ENCODE measurements at places on chromosomes 1 and 21.

DNA sequence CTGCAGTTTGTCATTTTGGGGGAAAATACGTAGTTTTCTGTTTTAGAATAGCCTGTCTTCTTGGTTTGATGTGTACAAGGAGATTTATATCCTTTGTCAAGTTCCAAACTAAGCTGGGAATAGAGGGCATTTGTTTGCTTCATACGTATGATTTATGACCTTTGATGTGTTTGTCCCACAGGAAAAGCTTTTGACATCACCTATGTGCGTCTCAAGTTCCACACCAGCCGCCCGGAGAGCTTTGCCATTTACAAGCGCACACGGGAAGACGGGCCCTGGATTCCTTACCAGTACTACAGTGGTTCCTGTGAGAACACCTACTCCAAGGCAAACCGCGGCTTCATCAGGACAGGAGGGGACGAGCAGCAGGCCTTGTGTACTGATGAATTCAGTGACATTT lies 79.9 kb downstream of the LAMC1 start:
- DNase-seq = no peak

GRCh38 chr1:234745276-234745675 lies 135.3 kb upstream of the IRF2BP2 start:
- no peak for DNase-seq

DNA sequence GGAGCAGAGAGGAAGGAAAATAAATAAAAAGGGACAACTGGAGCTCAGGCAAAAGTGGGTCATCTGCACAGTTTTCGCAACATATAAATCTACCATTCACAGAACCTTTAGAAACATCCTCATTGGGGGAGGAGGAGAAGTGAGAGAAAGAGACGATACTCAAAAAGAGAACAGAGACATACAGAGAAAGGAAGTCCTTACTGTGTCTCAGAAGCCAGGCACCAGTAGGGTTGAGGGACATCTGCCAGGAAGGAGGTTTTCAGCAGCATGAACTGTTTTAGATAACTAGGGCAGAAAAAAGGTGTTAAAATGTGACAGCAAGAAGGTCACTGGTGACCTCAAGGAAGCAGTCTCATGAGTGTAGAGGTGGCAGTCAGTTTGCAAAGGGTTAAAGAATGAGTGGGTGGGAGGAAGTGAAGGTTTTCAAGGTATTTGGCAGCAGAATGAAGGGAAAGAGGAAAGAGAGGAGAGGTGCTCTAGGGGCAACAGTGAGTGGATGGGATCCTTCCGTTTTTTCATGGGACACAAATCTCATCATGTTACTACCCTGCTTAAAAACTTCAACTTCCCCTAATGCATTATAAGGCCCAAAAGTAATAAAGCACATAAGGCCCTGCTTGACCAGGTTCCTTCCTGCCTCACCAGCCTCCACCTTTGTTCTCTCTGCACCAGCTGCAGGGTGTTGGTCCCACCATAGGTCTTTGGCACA lies 9.5 kb downstream of the JAK1 start:
- DNase-seq = peak; percentile 91

GRCh38 chr1:153478692-153479618 lies 18.5 kb upstream of the S100A7 start:
- DNase-seq = no peak

DNA sequence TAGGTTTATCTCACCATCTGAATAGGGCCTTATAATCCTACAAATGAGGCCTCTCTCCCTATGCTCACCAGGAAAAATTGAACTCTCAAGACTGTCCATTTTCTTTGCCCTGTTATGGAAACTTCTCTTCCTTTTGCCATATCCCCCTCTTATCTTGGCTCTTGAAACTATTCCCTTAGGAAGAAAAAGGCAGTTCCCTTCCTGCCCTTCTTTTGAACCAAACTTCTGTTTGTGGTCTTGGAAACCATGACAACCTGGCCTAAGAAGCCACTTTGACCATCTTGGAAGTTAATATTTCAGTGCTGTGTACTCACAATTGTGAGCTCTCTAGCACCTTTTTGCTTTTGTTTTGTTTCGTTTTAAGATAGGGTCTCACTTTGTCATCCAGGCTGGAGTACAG lies 40.0 kb downstream of the ATP2B4 start:
- DNase-seq = no peak

DNA sequence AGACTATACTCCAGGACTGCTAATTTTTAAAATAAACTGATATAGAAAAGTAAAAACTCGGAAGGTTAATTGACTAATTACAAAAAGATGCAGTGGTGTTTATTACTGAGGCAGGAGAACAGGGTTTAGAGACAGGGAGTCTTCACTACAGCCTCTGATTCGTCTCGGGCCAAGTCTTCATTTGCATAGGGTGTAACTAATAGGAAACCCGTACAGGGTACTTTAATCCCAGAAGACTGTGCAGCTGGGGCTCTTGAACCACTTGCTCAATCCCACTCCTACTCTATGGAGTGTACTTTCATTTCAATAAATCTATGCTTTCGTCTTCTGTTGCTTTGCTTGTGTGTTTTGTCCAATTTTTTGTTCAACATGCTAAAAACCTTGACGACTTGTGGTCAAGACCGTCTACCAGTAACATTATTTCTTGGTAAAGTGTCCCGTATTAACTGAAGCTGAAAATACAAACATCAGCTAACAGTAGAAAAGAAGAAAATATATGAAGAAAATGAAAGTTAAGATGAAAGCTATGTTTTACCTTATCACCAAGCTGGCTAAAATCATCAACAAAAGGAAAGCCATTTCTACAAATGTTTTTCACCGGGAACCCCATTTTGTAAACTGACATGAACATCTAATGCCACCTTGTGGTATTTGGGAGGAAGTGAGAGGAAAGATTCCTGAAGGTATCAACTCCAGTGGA lies 8.0 kb downstream of the SDHB start:
- DNase-seq = peak; percentile 52

DNA sequence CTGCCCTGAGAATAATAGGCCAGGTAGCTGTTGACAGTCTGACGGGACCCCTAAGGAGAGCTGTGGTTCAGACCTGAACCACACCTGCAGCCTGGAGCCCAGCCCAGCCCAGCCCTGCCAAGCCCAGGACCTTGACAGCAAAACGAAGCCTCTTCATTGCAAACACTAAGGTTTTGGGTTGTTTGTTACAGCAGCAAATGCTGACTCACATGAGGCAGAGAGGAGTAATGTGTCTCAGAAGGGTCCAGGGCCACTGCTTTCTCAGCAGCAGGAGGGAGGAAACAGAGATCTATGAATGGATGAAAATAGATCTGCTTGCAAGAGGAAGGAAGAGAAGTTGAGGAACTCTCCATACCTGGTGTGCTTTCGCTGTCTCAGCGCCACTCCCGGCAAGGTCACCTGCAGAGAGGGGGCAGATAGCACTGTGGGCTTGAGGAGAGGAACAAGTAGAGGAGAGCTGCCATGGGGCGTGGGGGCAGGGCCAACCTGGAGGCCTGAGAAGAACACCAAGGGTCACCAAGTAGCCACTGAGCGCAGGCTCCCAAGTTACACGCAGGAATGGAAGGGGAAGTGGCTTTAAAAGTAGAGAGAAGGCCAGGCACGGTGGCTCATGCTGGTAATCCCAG lies 127.2 kb downstream of the ZNF281 start:
- DNase-seq = no peak

All from GM12865 (cell line).